HCT116 (cell line): ENCODE measurements at places on chromosomes 16 and 17.

- DNase-seq, result peak; percentile 32
Measured at GRCh38 chr17:41615454-41615853, 2.9 kb upstream of the KRT16 start.

GRCh38 chr17:50480854-50481490 lies 2.3 kb downstream of the RSAD1 start:
- no peak for DNase-seq

DNA sequence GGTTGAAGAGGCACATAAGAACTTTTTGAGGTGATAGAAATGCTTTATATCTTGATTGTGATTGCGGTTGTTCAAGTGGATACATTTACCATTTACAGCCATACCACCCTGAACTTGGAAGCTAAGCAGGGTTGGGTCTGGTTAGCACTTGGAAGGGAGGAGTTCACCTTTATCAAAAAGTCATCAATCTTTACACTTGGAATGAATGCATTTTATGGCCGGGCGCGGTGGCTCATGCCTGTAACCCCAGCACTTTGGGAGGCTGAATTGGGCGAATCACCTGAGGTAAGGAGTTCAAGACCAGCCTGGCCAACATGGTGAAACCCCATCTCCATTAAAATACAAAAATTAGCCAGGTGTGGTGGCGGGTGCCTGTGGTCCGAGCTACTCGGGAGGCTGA lies 9.5 kb upstream of the GJD3 start:
- DNase-seq, result no peak

DNA sequence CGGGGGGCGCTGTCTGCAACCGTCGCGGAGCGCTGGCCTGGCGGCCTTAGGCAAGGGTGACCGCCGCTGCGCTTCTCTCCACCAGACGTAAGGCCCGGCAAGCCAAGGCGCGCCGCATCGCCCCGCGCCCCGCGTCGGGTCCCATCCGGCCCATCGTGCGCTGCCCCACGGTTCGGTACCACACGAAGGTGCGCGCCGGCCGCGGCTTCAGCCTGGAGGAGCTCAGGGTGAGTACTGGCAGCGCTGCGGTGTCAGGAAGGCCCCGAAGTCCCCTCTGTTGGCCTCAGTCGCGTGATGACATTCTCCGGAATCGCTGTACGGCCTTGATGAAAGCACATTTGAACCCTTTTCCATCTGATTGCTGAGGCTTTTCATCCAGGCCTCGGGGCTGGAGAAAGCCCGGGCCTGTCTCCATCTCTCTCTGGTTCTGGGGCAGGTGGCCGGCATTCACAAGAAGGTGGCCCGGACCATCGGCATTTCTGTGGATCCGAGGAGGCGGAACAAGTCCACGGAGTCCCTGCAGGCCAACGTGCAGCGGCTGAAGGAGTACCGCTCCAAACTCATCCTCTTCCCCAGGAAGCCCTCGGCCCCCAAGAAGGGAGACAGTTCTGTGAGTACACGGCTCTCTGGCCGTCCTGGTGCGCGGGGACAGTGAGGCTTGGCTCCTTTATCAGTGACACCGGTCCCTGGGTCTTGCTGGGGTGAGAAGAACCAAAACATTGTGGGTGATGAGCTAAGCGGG lies 831 bp downstream of the RPL13 start:
- DNase-seq, result no peak

GRCh38 chr16:84517366-84517765 lies 12.9 kb upstream of the MEAK7 start:
- no peak for DNase-seq

DNA sequence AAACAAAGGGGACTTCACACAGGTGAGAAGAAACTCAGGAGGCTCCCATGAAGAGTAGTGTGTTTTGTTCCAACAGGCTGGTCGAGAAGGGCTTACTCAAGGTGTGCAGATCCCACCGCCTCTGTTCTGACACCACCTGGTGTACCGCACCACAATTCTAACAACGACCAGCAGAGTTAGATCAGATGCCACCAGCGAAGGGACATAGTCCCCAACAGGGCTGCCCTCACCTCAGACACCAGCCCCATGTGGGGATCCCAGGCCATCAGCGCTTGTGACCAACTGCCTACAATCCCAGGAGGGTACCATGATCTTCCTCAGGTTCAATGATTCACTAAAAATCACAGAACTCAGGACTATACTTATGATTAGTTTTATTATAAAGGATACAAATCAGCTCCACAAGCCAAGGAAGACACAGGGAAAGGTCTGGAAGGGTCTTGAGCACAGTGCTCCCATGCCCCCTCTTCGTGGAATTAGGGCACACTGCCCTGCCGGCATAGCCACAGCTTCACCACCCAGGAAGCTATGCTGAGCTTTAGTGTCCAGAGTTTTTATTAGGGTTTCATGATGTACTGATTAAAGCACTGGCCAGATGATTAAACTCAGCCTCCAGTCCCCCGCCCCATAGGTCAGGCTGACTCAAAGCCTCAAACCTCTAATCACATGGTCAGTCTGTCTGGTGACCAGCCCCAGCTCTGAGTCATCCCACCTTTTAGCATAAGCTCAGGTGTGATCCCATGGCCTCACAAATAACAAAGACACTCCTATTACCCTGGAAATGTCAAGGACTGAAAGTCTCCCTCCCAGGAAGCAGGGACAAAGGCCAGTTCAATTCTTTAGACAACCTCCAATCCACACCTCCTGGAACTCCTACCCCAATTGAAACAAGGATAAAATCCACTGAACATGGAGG lies 26.0 kb downstream of the TRIM25 start:
- DNase-seq, result peak; percentile 31

DNA sequence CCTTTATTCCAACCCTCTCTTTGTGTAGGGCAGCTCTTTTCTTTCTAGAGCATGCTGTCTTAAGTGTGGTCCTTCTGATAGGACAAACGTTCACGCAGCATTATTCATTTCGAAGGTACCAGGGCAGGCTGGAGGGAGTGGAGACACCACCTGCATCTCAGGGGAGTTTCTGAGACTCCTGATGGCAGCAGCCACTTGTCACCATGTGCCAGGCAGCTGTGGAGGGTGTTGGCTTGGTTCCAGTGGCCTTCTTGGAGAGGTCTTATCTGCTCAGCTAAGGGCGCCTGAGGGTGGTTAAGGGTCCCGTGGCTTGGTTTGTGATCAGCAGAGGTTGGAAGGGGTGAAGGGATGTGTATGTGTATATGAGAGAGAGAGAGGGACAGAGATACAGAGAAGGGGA lies 257.1 kb upstream of the EEF2KMT start:
- no peak for DNase-seq

GRCh38 chr17:42079541-42079940 lies 18.7 kb downstream of the ZNF385C start:
- no peak for DNase-seq

GRCh38 chr16:50809561-50809960 lies 67.7 kb downstream of the CYLD start:
- DNase-seq, result no peak

- DNase-seq, result no peak
Measured at GRCh38 chr17:77493238-77493820, 352.6 kb downstream of the SEC14L1 start.

- DNase-seq, result no peak
Measured at GRCh38 chr16:79163691-79164387, 436.7 kb downstream of the MAF start.

GRCh38 chr16:88561485-88562359 lies 8.5 kb upstream of the ZC3H18 start:
- peak; percentile 36 for DNase-seq

DNA sequence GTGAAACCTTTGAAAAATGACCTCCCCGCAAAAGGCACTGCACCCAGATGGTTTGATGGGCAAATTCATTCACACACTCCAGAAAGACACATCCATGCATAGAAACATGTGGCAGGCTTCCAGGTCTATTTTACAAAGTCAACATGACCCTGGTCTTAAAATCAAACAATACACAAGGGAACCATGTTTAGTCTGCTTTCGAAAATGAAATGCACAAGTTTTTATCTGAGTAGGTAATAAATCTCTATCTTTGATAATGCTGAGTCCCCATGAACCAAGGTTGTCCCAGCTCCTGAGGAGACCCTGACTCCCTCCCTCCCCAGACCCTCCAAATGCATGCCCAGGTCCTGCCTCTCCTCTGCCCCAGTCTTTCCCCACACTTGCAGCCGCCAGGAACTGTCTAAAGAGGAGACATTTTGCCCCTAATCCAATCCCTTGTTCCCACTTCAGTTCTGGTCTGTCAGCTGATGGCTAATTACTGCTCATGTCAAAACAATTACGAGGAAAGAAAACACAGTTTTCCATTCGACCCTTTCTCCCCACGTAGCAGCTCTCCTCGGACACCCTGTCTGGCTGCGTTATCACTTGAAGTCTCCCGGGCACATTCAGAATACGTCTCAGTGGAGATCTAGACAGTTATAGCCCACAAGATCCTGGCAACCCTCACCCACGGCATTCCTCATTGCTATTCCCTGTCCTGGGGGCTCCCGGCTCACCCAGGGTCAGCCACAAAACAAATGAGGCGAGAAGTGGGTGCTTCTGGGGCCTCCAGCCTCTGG lies 68.8 kb upstream of the RCVRN start:
- no peak for DNase-seq

- no peak for DNase-seq
Measured at GRCh38 chr17:81517339-81518112, 4.9 kb upstream of the ACTG1 start.

DNA sequence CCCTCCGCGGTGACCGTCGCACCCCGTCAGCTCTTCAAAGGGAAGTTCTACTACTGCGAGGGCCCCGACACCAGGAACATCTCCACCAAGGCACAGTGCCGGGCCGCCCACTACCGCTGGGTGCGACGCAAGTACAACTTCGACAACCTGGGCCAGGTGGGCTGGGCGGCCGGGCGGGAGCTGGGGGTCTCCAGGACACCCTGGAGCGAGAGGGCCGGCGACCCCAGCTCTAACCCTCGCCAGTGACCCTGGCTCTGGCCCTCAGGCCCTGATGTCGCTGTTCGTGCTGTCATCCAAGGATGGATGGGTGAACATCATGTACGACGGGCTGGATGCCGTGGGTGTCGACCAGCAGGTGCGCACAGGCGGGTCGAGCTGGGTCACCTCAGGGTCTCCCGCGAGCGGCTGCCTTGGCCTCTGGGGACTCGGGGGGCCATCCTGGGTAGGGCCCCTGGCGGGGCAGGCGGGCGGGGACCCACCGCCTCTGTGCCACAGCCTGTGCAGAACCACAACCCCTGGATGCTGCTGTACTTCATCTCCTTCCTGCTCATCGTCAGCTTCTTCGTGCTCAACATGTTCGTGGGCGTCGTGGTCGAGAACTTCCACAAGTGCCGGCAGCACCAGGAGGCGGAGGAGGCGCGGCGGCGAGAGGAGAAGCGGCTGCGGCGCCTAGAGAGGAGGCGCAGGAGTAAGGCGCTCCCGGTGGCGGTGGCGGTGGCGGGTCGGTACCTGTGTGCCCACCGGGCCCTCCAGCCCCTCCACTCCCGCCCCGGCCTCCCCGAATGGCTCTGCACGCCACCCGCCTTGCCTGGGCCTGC lies 13.4 kb downstream of the TPSG1 start:
- no peak for DNase-seq

- no peak for DNase-seq
Measured at GRCh38 chr17:6508519-6509030, 47.8 kb downstream of the PITPNM3 start.

GRCh38 chr16:57150682-57151330 lies 35.0 kb downstream of the PSME3IP1 start:
- no peak for DNase-seq

DNA sequence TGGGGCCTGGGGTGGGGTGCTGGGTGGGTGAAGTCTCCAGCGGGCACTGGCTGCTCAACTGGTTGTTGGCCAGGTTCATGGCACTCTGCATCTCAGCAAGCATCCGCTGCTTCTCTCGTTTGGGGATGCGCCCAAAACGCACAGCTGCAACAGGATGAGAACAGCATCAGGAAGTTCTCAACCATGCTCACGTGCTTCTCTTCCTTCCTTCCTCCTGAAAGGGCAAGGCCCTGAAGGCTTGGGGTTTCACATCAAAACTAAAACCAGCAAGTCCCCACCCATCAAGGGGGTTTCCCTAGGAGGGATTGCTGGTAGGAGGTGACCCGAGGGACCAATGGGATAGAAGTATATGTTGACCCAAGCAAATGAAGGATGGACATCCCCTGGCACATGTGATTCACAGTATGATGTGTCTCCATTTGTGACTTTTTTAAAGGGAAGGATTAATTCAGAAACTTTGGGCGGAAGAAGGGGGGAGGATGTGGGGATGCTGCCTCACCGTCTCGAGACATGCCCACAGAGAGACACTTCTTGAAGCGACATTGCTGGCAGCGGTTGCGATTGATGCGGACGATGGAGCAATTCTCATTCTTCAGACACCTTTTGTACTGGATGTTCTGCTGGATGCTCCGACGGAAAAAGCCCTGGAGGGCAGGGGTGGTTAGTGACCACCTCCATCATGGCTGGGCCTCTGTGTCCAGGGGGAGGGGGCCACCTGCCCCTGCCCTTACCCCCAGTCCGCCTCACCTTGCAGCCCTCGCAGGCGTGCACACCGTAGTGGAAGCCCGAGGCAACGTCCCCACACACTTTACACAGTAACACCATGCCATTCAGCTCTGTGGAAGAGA lies 4.2 kb downstream of the NR1D1 start:
- DNase-seq, result no peak

DNA sequence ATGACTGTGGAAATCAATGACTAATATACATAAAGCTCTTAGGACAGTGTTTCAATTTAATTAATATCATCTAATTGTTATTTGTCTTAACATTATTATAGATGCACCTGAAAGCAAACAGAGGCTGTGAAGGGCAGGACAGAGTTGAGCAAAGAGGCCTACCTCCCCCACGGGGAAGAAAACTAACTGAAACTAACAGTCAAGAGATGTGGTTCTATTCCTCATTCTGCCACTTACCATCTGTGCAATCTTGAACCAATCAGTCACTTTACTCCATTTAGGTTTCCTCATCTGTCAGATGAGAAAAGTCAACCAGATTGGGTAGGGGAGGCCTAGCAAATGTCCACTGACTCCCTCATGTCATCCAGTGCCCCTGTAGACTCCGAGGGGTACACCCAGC lies 59.1 kb downstream of the C17orf67 start:
- DNase-seq, result no peak

- DNase-seq, result no peak
Measured at GRCh38 chr17:61460796-61461585, 8.8 kb downstream of the TBX4 start.

DNA sequence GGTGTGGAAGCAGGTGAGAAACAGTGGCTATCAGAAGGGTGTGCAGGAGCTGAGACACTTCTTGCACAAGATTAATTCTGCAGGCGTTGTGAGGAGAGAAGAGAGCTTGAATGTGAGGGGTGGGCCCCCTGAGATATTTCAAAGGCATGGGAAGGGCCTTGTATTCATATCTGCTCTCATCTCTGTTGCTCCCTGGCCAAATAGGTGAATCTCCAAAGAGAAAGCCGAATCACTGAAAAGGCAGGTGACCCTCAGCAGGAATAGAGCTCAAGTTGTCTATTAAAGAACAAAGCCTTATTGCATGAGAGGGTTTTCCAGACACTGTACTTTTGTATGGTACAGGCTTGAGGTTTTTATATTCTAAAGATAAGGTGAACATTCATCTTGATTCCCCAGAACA lies 373.1 kb downstream of the TMEM114 start:
- no peak for DNase-seq

GRCh38 chr17:73227379-73227778 lies 34.3 kb downstream of the CPSF4L start:
- no peak for DNase-seq
